NCI-H2081 (cell line): ENCODE measurements at places on chromosomes 6 and 20.

- DNase-seq: no peak
Observed at GRCh38 chr20:1083431-1084080, 34.8 kb upstream of the PSMF1 start.

- no peak for DNase-seq
Observed at GRCh38 chr20:11457488-11457887, 460.2 kb upstream of the BTBD3 start.

GRCh38 chr20:60177080-60177479 lies 218.9 kb downstream of the CDH26 start:
- DNase-seq: no peak

DNA sequence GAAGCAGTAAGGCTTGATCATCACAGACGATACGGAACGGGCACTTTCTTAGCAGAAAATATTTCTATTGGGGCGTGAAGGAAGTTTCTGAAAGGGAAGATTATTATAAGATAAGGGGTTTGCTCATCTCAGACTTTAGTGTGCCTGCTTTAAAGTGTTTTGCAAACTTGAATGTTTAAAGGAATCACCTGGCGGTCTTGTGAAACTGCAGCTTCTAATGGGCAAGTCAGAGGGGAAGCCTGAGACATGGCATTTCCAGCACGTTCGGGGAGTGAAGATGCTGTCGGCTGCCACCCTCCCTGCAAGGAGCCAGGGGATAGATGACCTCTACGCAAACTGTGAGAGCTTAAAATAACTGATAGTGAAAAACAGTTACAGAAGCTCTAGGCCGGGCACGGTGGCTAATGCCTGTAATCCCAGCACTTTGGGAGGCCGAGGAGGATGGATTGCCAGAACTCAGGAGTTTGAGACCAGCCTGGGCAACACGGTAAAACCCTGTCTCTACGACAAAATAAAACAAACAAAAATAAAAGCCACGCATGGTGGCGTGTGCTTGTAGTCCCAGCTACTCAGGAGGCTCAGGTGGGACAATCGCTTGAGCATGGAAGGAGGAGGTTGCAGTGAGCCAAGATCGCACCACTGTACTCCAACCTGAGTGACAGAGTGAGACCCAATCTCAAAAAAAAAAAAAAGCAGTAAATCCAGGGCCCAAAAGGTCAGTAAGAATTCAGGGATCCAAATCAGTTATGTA lies 2.3 kb upstream of the KIF16B start:
- no peak for DNase-seq

- DNase-seq: no peak
Observed at GRCh38 chr6:111423055-111423633, 59.9 kb downstream of the REV3L start.

GRCh38 chr6:100455230-100456124 lies 9.2 kb downstream of the SIM1 start:
- DNase-seq: no peak
